ENCODE measurements at places on chromosomes 11 and 22.
A peak's percentile ranks its signal among the peaks of the same experiment; 100 is the strongest.

GRCh38 chr11:65589444-65590239 is 6.0 kb downstream of the KCNK7 start:
- H3K27me3 ChIP-seq = no peaks in the 10 kb centered on the region
- H3K27ac ChIP-seq = peak overlapping the region; percentile 91
- no peak overlapping the region for H3K4me3 ChIP-seq
- DNase-seq = no peak
- peaks cover 2% of the 10 kb centered on the region for H3K36me3 ChIP-seq

GRCh38 chr11:37978647-37979046 is 1380.6 kb upstream of the RAG2 start:
- no peak for DNase-seq
- H3K4me3 ChIP-seq = no peak overlapping the region
- no peak overlapping the region for H3K27ac ChIP-seq
- no peaks in the 10 kb centered on the region for H3K4me1 ChIP-seq
- H3K27me3 ChIP-seq = no peaks in the 10 kb centered on the region

DNA sequence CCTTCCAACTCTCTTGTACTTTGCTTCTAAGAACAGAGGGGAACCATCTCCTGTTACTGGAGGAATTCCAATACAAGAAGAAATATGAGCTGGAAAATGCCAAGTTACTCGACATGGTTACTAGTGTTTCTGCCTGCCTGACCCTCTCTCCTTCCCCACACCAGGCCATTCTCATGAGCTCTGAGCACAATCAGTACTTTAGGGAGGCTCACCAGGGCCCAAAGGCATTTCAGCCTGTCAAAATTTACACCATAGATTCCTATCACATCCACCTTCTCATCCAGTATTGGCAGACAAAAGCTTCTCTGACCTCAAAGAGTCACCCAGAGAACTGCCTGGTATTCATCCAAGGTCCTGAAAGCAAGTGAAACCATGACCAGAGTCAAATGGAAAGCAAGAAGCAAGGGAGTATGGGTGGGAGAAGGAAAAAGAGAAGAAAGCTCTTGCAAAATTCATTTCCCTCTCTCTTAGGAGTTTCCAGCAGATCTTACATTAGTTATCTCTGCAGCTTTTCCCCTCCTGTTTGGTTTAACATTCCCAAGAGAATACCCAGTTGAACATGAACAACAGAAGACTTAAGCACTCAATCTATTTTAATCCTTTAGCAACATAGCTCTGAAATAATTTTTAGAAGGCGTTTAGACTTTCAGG is 58.7 kb upstream of the NCAM1 start:
- peaks cover 8% of the 10 kb centered on the region for H3K4me1 ChIP-seq
- DNase-seq = no peak
- no peak overlapping the region for H3K4me3 ChIP-seq

- no peak overlapping the region for H3K4me3 ChIP-seq
- no peaks in the 10 kb centered on the region for H3K27me3 ChIP-seq
- DNase-seq = peak; percentile 40
- H3K4me1 ChIP-seq = peaks cover 25% of the 10 kb centered on the region
These were observed 23.4 kb downstream of the GTPBP1 start for GRCh38 chr22:38728871-38729796.

DNA sequence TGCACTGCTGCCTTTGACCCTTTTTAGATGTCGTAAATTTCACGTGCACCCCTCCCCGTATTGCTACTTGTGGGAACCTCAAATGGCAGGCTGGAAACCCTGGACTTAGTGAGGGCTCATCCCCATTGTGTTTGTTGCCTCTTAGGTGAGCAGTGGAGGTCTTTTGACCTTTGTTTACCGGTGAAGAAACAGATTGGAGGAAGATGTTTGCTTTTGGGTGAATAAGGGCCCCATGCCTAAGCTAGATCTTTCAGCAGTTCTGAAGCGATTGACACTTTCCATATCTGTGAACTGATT is 782 bp downstream of the SMARCB1 start:
- H3K27ac ChIP-seq = peak overlapping the region; percentile 99
- H3K4me3 ChIP-seq = peak overlapping the region; percentile 92
- no peaks in the 10 kb centered on the region for H3K36me3 ChIP-seq
- no peaks in the 10 kb centered on the region for H3K27me3 ChIP-seq
- DNase-seq = no peak

DNA sequence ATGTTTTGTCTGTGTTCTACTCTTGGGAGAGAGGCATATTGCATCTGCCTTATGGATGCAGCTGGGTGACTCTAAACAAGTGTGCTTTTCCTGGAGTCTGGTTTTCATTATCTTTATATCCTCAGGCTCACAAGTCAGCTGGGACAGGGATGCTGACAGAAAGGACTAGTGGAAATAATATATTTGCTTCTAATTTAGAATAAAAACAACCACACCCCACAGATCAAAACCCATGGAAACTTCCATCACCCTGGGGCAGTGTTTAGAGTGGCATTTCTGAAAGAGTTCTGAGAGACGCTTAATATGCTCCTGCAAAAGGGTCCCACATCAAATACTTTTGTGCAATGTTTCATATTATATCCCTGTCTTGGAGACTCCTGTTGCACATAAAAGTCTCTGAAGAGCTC is 20.8 kb downstream of the KCNE3 start:
- no peaks in the 10 kb centered on the region for H3K36me3 ChIP-seq
- no peak overlapping the region for H3K27ac ChIP-seq
- H3K4me3 ChIP-seq = no peak overlapping the region
- DNase-seq = no peak
- H3K4me1 ChIP-seq = peaks cover 22% of the 10 kb centered on the region

DNA sequence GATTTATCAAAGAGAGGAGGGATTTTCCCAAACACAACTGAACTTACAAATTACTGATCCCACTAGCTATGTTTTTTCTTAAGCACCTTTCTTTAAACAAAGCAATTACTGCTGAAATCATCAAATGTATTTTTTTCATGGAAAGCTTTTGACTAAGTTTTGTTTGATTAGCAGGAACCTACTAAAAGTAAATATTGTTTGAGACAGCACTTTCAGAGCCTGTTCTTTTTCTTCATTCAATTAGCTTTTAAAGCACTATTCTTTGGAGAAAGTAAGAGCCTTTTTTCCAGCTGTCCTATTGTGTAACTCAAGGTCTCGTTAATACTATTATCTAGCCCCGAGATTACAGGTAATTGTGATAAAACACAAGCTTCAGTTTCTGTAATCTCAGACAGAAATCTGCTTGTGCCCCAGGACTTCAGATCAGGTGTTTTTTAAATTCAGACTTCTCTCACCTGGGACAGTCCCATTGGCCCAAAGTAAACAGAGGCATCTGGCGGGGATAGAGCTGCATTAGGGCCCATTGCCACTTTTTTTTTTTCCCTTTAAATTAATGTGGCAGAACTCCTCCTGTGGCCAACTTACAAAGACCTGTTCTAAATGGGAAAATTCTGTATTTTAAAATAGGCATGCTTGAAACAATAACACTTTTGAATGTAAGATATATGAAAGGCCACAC is 11.0 kb downstream of the CSTPP1 start:
- H3K4me1 ChIP-seq = no peaks in the 10 kb centered on the region
- no peaks in the 10 kb centered on the region for H3K27me3 ChIP-seq
- H3K27ac ChIP-seq = no peak overlapping the region
- no peak overlapping the region for H3K4me3 ChIP-seq
- no peaks in the 10 kb centered on the region for H3K36me3 ChIP-seq

DNA sequence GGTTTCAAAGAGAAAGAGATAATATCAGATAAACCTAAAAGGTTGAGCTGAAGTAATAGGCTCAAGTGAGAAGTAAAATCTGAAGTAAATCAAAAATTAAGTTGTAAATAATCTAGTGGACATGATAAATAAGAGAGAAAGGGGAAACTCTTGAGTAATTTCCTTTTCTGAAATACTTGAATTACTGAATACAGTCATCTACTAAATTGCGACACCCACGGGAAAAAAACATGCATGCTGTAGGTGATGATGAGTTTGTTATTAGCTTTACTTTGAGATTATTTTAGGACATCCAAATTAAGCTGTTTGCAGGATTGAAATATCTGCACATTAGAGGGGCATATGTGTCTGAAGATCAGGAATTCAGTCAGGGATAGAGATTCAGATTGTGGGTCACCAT is 50.0 kb upstream of the CARD18 start:
- no peaks in the 10 kb centered on the region for H3K36me3 ChIP-seq
- no peaks in the 10 kb centered on the region for H3K4me1 ChIP-seq
- DNase-seq = no peak

- H3K27me3 ChIP-seq = peaks cover 7% of the 10 kb centered on the region
- no peaks in the 10 kb centered on the region for H3K4me1 ChIP-seq
- DNase-seq = no peak
- no peak overlapping the region for H3K27ac ChIP-seq
- H3K4me3 ChIP-seq = no peak overlapping the region
These were observed 62.6 kb upstream of the PHF21B start for GRCh38 chr22:45072322-45072903.

DNA sequence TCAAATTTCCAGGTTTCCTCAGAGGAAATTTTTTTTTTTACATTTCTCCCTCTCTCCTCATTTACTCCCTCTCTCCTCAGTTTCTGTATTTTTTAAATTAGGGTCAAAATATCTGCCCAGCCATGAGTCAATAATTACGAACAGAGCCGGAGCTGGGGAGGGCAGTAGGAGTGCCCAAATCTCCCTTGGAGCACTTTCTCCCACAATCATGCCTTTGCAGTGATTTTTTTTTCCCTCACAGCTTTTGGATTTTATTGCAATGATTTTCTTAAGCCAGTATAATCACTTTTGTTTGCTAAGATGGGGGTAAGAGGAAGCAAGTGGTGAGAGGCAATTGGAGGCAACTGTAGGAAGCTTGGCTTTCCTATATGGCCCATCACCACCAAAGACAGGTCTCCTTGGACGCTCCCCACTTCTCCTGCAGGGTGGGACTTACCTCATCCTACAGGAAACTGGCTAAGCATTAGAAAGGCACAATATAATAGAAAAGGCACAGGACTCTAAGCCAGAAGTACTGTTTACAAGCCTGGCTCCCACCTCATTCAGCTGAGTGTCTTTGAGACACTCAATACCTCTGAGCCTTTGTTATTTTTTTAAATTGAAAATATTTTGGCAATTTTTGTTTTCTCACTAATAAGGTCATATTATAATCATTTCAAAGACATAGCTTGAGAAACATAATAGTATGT is 192.6 kb upstream of the PITPNB start:
- H3K4me1 ChIP-seq = peaks cover 13% of the 10 kb centered on the region
- no peak overlapping the region for H3K27ac ChIP-seq

- H3K27ac ChIP-seq = peak within 1 kb of the TSS; percentile 60
- peaks cover 26% of the 10 kb centered on the region for H3K27me3 ChIP-seq
- no peaks in the 10 kb centered on the region for H3K36me3 ChIP-seq
These were observed at the start of gene CD248 for GRCh38 chr11:66316849-66317251. CD248 (minus strand) TSS chr11:66317044; CDS start chr11:66317027, 17 bp downstream.

DNA sequence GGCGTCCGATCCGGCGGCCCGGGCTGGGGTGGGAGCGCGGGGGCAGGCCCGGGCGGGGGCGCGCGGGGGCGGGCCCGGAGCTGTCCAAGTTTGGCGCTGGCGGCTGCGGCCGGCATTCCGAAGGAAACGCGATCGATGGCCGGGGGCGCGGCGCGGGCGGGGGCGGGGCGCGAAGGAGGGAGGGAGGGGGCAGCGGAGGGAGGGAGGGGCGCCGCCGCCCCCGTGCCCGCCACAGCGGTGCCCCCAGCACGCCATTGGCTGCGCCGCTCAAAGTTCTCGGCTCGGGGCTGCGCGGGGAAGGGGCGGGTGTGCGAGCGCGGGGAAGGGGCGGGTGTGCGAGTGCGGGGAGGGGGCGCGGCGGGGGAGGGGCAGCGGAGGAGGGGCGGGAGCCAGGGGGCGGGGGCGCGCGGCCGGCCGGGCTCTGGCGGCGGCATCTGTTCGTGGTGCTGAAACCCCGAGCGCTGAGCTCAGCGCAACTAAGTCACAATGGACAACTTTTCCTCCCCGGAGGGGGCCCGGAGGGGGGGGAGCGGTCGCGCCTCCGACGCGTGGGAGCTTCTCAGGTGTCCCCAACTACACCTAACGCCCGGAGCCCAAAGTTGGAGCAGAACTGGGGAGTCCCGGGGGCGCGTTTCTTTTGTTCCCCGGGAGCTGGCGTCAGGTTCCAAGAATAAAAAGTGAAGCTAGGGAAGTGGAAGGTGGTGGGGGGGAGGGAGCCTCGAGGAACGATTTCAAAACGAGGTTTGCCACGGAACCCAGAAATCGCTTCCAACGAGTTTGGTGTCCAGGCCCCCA is 2.2 kb downstream of the PHF21B start:
- H3K27me3 ChIP-seq = no peaks in the 10 kb centered on the region
- H3K4me1 ChIP-seq = peaks cover 15% of the 10 kb centered on the region
- H3K27ac ChIP-seq = no peak overlapping the region
- no peaks in the 10 kb centered on the region for H3K36me3 ChIP-seq
- peak; percentile 29 for DNase-seq
- H3K4me3 ChIP-seq = peak overlapping the region; percentile 59

GRCh38 chr11:22431106-22431505 is 92.9 kb downstream of the SLC17A6 start:
- no peak for DNase-seq
- peaks cover 3% of the 10 kb centered on the region for H3K4me1 ChIP-seq
- no peak overlapping the region for H3K4me3 ChIP-seq
- H3K36me3 ChIP-seq = no peaks in the 10 kb centered on the region
- no peak overlapping the region for H3K27ac ChIP-seq

- H3K27me3 ChIP-seq = no peaks in the 10 kb centered on the region
- H3K36me3 ChIP-seq = no peaks in the 10 kb centered on the region
- H3K4me3 ChIP-seq = no peak overlapping the region
These were observed 33.4 kb upstream of the WNT7B start for GRCh38 chr22:46010207-46010867.

- H3K27ac ChIP-seq = no peak overlapping the region
- no peaks in the 10 kb centered on the region for H3K36me3 ChIP-seq
- no peaks in the 10 kb centered on the region for H3K27me3 ChIP-seq
- H3K4me1 ChIP-seq = no peaks in the 10 kb centered on the region
These were observed 30.2 kb upstream of the B3GNT6 start for GRCh38 chr11:77003963-77004362.

DNA sequence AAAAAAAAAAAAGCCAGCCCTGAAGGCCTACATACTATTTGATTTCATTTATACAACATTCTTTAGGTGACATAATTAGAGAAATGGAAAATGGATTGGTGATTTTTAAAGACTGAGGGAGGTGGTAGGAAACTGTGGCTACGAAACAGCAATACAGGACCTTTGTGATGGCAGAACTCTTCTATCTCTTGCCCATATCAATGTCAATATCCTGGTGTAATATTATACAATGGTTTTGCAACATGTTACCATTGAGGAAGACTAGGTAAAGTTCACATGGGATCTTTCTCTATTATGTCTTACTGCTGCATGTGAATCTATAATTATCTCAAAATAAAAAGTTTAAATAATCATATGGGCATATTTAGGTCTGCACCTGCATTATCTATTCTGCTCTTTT is 371.2 kb downstream of the ETS1 start:
- no peaks in the 10 kb centered on the region for H3K36me3 ChIP-seq
- H3K27ac ChIP-seq = no peak overlapping the region
- H3K4me1 ChIP-seq = no peaks in the 10 kb centered on the region
- no peak overlapping the region for H3K4me3 ChIP-seq
- DNase-seq = no peak
- no peaks in the 10 kb centered on the region for H3K27me3 ChIP-seq

GRCh38 chr11:4019891-4020290 is 74.7 kb upstream of the RRM1 start:
- no peaks in the 10 kb centered on the region for H3K27me3 ChIP-seq
- H3K36me3 ChIP-seq = no peaks in the 10 kb centered on the region
- H3K4me3 ChIP-seq = no peak overlapping the region
- no peak for DNase-seq
- H3K27ac ChIP-seq = no peak overlapping the region
